Gastroesophageal sphincter (tissue), 4 donors: ENCODE measurements at places on chromosomes 7 and 10.

GRCh38 chr7:28316489-28316888, 95.8 kb upstream of the CREB5 start:
- ATAC-seq: no peak

GRCh38 chr10:6047847-6048246, 14.3 kb downstream of the IL2RA start:
- ATAC-seq: no peak

GRCh38 chr10:124731551-124731950, 12.6 kb downstream of the FAM53B start:
- no peak for ATAC-seq

GRCh38 chr7:106384373-106384772, 99.6 kb upstream of the NAMPT start:
- ATAC-seq: no peak

GRCh38 chr7:39936761-39937160, 13.3 kb upstream of the CDK13 start:
- no peak for ATAC-seq

DNA sequence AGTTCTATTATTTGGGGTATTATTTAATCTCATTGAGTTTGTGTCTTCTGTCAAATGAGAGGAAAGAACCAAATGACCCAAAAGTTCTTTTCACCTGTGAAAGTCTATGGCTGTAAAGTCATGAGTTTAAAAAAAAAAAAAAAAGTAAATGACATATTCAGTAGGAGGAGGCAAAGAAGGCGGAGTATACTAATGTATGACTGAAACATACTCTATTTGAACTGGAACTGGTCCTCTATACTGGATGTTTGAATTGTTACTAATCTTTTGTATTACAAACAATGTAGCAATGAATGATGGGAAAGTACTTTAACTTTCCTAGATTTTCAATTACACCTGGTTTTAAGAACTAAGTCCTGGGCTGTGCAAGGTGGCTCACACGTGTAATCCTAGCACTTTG, 24.9 kb upstream of the GSAP start:
- ATAC-seq: no peak

- peak; percentile 96 for ATAC-seq
Measured at GRCh38 chr10:89283936-89284475, 17.8 kb upstream of the IFIT2 start.
